ENCODE measurements at places on chromosomes 5 and 9.
A peak's percentile ranks its signal among the peaks of the same experiment; 100 is the strongest.

- DNase-seq, result peak; percentile 76
These were observed 224.3 kb downstream of the AOPEP start for GRCh38 chr9:94950579-94951323.

- no peak for DNase-seq
These were observed 4.8 kb downstream of the RECK start for GRCh38 chr9:36041506-36041905.

DNA sequence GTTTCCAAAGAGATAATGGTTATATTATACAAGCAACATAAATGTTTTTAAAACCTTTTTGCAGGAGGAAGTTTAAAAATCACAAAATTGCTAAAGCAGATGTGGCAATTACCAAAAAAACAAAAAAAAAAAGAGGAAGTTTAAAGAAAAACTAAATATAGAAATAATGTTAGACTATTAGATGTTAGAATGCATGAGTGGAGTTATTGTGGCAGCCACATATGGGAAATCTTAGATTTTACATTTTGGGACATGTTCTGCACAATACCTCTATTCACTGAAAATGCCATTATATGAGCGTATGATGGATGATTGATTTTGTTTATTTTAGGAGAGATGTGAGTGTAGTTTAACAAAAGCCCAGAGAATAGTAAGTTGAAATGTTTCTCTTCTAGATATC is 31.2 kb upstream of the DTWD2 start:
- DNase-seq, result no peak

- no peak for DNase-seq
These were observed 879.8 kb upstream of the DMAC1 start for GRCh38 chr9:8679371-8679822.

Data from SW480 (cell line).